Forelimb muscle (tissue), 1 donor: ENCODE measurements at places on chromosomes 5 and 9. TPM values are rescaled to one million over a fixed set of nuclear protein-coding genes. Genes with fewer than 3 reads are reported as not detected.

GRCh38 chr5:80754900-80755299, 100.1 kb upstream of the DHFR start:
- peak; percentile 8 for DNase-seq

DNA sequence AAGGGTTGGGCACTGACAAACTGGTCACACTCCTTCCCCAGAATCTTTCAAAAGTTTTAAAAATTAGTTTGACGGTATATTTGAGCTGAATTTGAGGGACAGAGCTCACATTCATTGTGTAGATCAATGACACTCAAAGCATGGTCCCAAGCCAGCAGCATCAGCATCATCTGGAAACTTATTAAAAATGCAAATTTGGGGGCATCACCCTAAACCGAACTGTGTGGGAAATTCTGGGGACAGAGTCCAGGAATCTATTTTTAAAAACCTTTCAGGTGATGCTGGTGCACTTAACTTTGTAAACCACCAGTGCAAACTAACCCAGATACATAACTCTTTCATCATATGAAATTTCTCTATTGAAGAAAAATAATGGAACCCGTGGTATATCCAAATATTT, 58.1 kb upstream of the MTAP start:
- no peak for DNase-seq

DNA sequence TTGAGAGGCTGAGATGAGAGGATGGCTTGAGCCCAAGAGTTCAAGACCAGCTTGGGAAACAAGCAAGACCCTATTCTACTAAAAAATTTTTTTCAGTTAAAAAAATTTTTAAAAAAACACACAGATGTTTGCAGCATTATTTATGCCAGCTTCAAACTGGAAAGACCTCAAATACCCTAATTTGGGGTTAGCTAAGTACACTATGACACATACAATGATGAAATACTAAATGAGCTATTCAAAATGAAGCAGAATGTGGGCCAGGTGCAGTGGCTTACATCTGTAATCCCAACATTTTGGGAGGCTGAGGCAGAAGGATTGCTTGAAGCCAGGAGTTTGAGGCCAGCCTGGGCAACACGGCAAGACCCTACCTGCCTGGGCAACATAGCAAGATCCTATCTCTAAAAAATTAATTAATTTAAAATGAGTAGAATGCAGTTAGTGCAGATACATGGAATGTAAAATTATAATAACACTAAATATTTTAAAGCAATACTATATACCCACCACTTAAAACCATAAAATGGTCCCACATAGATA, 44.9 kb downstream of the LHFPL2 start:
- DNase-seq, result no peak

MZB1 gene
- polyA plus RNA-seq, result 0.52 TPM

ANKRD34B gene
- 0.16 TPM for polyA plus RNA-seq

GRCh38 chr5:171261904-171262303, 47.1 kb upstream of the TLX3 start:
- DNase-seq, result no peak

PCDHGB6 gene
- 3.5 TPM for polyA plus RNA-seq

DNA sequence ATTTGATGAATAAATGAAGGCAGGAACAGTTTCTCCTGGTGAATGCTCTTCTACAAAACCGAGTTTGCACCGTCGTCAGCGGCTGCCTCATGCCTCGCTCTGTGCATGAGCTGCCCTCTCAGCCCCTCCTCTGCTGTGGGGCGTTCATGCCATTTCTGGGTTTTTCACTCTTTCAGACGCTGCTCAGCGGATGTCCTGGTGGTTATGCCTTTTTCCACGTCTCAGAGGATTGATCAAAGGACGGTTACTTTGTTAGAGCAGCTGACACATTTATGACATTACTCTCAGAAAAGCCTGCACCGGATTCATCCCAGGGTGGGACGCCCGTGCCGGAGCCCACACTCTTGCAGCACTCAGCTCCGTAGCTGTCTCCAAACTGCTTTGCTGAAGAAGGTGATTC, 195.9 kb upstream of the PPP1R26 start:
- DNase-seq, result no peak

MEF2C gene
- polyA plus RNA-seq, result 934 TPM

DNA sequence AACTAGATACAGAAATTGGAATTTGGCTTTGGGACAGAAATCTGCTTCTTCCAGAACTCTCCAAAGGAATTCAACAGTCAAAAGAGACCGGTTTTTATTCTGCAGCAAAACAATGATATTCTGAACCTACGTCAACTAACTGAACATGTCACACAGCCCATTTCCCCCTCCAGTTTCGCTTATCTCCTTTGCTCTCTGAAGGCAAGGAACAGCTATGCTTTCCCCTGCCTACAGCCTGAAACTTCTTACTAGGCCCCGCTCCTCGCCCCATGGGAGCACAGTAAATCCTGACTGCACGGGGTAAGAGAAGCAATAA, 488 bp downstream of the SKIC3 start:
- no peak for DNase-seq

GRCh38 chr5:84794486-84795035, 409.9 kb upstream of the EDIL3 start:
- no peak for DNase-seq

STK32A gene
- 0.27 TPM for polyA plus RNA-seq

- no peak for DNase-seq
These were observed 309.2 kb upstream of the EFNA5 start for GRCh38 chr5:107979900-107980299.

GRCh38 chr9:105608721-105609598, 51.0 kb downstream of the FKTN start:
- peak; percentile 11 for DNase-seq

GRCh38 chr5:108556441-108557145, 174.7 kb upstream of the FBXL17 start:
- DNase-seq, result no peak

HARS2 gene
- 26.6 TPM for polyA plus RNA-seq

MRRF gene
- 29.1 TPM for polyA plus RNA-seq

DNA sequence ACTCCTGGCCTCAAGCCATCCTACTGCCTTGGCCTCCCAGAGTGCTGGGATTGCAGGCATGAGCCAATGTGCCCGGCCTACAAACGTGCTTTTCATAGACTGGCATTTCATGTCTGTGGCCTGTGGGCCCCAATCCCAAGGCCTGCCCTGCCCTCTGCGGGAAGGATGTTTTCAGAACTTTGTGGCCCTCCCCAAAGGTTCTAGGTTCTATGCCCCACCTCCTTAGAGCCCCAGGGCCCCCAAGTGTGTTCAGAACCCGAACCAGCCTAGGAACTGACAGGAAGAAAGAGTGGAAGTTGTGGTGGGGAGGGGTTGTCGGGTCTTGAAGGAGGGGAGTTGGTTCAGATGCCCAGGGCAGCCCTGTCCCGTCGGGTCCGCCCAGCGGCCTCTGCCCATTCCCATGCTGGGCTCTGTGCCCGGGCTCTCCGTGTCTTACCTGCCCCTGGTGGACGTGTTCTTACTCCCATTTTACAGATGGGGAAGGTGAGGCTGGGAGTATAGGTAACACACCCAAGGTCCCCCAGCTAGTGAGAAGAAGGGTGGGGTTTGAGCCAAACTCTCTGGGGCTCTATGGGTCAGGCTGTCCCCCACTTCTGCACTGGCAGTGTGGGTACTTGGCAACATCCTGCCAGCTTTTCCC, 175.8 kb upstream of the IER5L start:
- DNase-seq, result no peak

MEIKIN gene
- not detected for polyA plus RNA-seq

GRPEL2 gene
- 17.3 TPM for polyA plus RNA-seq

PCDHGB7 gene
- polyA plus RNA-seq, result 7.0 TPM

ADRB2 gene
- 1.0 TPM for polyA plus RNA-seq

DNA sequence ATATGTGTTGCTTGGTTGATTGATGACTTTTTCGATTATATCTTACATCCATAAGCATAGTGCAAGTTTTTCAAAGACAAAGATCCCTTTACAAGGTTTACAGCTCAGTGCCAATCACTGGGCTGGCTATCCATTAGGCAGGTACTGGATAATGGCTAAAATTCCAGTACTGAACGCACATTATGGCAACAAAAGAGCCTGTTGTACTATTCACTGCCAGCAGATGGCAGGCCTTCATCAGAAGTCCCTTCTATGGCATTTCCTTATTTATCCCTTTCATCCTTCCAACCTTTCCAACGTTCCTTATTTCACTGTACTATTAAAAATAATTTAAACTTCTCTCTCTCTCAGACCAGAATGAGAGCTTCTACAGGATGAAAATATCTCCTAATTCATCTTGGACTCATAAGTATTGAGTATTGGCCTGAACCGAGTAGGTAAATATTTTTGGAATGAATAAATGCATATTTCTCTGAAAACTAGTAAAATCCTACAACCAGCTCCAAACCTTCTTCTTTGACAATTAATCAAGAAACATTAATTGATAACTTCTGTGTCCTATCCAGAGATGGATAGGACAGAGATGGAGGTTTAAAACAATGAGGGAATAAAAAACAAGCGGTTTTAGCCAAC, 6.7 kb upstream of the WNT8A start:
- DNase-seq, result peak; percentile 34

GDF9 gene
- polyA plus RNA-seq, result 0.95 TPM

TNC gene
- 43.4 TPM for polyA plus RNA-seq

FKBP15 gene
- 19.3 TPM for polyA plus RNA-seq

DNA sequence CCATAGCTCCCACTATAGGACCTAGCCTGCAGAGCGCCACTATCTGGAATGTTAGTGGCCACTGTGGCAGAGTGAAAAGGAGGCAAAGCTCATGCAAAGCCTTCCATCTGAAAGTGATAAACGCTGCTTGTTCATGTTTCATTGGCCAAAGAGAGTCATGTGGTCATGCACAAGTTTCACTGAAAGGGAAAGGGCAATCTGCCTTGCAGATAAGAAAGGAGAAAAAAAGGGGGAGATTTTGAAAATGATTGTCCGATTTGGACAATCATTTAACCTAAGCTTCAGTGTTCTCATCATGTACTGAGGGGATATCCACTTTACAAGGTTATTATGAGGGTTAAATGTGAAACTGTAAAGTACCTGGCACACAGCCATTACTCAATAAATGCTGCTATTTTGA, 9.0 kb upstream of the MOB3B start:
- DNase-seq, result no peak

DNA sequence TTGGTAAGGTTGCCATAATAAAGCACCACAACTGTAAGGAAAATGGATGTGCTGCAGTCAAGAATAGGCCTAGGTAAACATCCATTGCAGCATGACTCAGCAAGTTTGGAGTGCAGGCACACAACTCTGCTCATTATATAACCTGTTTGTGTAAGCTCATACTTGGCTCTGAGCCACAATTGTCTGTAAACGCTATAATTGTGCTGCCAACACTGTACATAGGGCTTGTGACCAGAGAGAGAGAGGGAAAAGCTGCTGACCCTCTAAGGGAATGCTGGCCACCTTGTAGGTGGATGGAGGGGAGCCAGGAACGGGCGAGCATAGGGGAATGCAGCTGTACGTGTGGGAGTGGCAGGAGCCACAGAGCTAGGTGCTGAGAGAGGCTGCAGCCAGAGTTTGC, 2186.5 kb upstream of the ACO1 start:
- no peak for DNase-seq

- DNase-seq, result no peak
These were observed 28.7 kb downstream of the DHX29 start for GRCh38 chr5:55278778-55279177.

GRCh38 chr5:143781993-143782520, 29.9 kb upstream of the HMHB1 start:
- no peak for DNase-seq

DNA sequence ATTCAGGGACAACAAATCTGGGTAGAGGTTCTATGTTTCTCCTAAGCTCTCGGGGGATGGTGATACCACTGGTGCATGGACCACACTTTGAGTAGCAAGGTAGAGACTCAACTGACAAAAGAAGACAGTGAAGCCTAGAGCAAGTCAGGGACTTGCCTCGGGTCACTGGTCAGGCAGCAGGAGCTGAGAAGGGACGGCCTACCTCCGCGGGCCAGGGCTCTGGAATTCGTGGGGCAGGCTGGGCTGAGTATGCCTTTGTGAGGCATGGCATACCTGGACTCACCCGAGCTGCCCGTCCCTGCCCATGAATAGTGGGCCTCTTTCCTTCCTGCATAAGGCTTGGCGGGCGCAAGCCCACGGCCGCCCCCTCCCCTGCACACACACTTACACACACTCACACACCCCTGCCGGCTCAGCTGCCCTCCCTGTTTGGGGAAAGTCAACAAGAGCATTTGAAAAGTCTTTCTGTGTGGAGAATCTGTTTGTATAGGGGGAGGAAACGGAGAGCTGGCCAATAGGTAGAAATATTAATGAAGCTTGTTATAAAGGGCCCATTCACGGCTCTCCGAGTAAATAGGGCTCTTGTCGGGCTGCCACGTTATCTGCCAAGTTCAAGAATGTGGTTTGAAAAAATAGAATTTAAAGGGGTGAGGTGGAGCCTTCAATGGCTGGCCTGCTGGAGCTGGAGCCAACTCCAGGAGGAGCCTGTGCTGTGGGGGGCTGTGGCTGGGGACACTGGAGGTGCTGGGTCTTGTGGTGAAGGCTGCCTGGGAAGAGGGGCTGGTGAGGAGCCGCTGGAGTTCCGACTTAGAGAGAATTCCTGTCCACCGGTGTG, 19.1 kb upstream of the KIF12 start:
- no peak for DNase-seq

- no peak for DNase-seq
These were observed 206.7 kb downstream of the ARRDC3 start for GRCh38 chr5:91176288-91177016.

- DNase-seq, result no peak
These were observed 80.6 kb downstream of the FEM1C start for GRCh38 chr5:115463983-115464382.

DNA sequence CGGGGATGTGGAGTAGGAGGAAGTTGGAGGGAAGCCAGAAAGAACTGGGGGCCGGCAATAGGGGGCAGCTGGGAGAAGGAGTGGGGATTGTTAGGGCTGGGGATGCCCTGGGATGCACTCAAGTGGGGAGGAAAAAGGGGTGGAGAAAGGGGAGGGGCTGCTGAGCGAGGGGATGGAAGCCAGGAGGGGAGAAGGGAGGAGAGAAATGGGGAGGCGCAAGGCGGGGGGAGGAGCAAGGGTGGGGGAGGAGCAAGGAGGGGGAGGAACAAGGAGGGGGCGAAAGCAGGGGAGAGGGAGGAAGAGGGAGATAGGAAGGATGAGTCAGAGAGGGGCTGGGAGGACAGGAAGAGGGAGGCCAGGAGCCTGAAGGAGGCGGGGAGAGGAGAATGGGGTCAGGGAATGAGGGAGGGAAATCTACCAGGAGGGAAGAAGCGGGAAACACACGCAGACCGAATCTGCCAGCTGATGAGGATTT, 1.6 kb downstream of the IRX4 start:
- DNase-seq, result no peak

GRCh38 chr5:154791535-154791934, 36.4 kb downstream of the LARP1 start:
- DNase-seq, result no peak

SLC38A9 gene
- polyA plus RNA-seq, result 11.0 TPM

ACSL6 gene
- 0.78 TPM for polyA plus RNA-seq

- no peak for DNase-seq
These were observed 8.1 kb downstream of the PRDM12 start for GRCh38 chr9:130672466-130672865.
